ENCODE measurements at places on chromosomes 5 and 9.

- no peak for DNase-seq
Measured at GRCh38 chr5:115471345-115472063, 73.1 kb downstream of the FEM1C start.

DNA sequence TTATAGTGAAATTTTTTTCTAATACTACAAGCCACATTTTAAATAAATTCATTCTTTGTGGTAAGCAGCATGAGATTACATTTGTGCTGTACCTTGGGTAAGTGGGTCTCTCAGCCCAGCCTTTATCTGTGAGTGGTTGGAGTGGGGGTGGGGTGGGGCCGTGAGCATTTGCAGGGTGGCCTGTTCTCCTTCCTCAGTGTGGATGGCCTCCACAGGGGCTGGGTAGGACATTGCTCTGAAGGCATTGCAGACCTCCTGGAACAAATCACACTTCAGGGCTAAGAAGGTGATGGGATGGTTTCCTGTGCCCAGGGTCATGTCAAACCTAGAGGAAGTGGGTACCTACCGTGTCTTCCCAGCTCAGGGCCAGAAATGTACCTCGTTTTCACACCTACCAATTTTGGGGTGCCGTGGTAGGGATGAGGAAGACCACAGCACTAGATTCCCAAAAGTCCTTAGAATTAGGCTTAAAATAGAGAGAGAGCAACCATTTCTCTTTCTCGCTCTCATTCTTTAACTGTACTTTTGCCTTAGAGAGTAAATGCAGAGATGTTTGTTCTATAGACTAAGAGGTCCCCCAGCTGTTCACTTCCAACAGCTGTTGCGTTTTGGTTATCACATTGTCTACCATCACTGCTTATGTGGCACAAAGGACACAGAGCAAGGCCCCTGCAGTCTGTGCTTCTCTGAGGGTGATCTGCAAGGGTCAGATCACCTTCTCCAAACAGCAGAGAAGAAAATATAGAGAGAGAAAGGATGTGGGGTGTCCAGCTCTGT, 83.4 kb upstream of the CTSL start:
- no peak for DNase-seq

DNA sequence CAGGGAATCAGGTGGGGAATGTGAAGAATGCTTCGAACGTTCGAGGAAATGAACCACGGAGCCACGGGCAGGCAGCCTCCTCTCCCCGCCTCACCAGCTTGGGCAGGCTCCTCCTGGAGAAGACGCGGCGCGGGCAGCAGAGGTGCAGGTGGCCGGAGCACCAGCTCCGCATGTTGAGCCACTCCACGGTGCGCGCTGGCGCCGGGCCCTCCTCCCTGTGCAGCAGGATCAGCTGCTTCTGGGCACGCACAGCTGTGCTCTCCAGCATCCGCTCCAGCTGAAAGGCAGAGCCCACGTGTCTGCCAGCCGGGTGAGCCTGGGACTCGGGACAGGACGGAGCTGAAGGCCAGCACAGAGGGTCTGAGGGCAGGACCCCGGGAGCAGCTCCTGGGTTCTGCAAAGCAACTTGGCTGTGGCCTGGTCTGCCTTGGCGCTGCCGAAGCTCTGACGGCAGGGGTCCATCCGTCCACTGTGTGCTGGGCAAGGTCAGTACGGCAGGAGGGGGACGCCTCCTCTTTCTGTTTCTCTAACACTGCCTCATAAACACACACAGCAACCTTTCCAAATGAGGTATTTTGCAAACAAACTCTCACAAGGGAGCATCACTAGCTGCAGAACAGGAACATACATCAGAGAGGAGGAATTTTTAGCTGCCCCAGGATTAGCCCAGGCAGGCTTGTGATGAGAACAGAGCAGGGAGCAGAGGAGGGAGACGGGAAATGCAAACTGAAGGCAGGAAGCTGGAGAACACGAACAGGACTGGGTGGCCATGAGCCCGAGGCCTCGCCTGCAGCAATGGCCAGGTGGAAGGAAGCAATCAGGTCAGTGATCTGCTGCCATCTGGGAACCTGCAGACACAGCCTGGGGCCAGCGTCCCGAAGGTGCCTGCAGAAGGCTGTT, 20.1 kb upstream of the NSMF start:
- DNase-seq = no peak

GRCh38 chr9:11206925-11207324, 594.1 kb upstream of the PTPRD start:
- DNase-seq = no peak

DNA sequence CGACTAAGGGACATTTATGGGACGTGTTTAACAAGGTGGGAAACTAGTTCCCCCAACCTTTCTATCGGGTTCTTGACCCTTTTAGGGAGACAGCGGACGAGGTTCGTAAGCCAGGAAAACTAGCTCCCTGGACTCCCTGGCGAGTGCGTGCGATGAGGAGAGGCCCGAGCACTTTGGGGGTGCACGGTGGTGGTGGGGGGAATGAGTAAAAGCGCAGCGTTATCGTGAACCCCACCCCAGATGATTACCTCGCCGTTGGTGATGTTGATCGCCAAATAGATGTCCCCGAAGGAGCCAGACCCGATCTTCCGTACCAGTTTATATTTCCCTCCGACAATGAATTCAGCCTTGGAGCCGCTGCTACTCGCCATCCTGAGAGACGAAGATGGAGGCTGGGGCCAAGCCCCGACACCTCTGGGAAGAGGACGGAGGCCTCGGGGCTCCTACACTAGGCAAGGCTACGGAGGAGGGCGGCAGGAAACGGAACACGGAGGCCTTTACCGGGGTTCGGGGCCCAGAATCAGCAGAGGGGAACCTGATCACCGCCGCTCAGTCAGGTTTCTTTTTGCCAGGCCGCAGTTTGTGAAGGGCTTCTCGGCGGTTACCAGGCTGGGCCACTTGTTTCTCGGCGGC, 529 bp downstream of the CSNK1A1 start:
- DNase-seq = peak; percentile 31

- DNase-seq = no peak
Measured at GRCh38 chr5:34599471-34600117, 56.5 kb upstream of the RAI14 start.

DNA sequence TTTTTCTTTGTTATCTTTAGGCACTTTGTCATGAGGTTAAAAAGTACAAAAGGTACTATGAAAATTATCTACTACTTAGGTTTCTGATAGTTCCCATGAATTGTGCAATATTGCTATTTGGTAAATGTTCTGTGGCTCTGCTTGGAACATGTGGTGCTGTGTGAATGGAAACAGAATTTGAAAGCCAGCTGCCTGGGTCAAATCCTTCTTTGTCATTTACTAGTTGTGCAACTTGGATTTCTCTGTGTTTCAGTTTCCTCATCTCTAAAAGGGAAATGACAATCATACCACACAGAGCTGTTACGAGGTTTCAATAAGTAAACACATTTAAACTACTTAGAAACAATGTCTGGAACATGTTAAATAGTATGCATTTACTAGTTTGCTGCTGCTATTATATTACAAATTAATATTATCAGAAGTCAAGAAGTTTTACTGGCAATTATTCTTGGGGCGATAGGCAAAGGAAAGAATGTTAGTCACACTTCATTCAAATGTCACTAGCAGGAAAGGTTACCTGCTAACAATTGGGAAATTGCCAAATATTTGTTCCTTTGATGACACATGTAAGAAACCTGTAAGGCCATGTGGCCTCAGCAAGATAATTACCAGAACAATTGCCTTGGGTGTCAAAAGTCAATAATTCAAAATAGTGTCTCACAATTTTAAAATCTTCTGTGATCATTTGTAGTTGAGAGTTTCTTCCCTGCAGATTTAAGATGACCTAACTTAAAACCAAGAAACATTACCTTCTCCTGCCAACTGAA, 184.8 kb downstream of the KIAA0825 start:
- peak; percentile 1 for DNase-seq

DNA sequence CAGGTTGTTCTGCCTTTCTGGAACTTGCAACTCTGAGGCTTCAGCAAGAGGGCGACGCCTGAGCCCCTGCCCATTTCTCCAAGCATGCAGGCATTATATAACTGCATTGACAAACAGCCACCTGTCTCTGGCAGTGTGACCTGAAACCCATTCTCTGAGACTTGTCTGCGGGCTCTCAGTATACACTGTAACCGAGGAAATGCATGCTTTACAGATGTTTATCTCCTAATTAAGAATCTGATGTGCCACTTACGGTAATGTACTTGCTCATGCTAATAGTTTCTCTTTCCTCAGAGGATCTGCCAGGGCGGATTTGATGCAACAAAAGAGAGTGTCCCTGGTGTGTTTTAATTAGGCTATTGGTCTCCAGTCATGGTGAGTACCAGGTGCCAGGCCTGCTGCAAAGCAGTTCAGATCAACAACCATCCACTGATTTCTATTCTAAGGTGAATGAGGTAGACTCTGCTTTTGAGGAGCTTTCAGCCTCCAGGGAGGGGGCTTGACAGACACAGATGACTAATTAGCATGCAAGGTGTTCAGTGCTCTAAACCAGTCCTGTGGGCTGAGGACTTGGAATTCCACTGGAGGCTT, 593.7 kb upstream of the KLF4 start:
- DNase-seq = peak; percentile 41

GRCh38 chr5:32489791-32490562, 45.4 kb upstream of the ZFR start:
- peak; percentile 95 for DNase-seq

GRCh38 chr9:34701023-34701768, 8.7 kb downstream of the CCL21 start:
- peak; percentile 82 for DNase-seq

- no peak for DNase-seq
Measured at GRCh38 chr5:149237662-149238061, 34.0 kb upstream of the AFAP1L1 start.

DNA sequence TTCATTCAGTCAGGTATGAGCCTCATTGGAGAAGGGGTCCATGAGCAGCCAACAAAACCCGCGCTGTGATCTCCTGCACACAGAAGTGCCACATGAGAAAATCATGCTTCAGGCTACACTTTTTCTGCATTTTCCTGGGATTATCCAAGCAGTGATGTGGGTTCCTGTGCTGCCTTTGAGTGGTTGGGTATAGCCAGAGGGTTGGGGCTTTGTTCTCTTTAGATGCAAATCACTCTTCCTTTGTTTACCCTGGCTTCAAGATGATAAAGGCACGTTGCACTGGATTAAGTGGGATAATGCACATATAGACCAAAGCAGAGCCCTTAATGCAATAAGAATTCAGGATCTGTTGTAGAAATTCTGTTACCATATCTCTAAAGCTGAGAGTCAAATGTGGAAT, 18.7 kb downstream of the ECM2 start:
- DNase-seq = no peak

- DNase-seq = no peak
Measured at GRCh38 chr9:84744726-84745125, 75.2 kb downstream of the NTRK2 start.

DNA sequence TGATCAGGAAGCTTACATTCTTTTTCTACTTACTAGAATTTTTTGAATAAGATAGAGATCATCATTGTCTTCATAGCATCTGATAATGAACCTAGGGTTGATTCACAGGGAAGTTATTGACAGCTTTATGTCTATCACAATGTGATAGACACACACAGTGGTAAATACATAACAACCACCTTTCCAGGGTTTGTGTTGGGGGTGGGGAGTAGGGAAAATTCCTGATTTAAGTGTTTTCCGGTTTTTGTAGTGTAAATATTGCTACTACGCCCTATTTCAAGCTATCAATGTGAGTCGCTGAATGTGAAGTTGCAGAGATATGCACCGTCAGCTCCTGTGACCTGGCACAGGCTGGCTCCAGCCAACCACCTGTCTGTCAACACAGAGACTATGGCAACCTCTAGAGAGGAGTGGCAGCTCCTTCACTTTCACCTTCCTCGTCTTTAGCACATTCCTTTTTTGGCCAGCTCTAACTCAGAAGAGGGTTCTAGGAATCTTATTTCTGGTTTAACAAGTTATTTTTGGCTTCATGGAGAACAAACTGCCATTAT, 224.9 kb downstream of the MAT2B start:
- DNase-seq = no peak

- DNase-seq = no peak
Measured at GRCh38 chr9:117233016-117233415, 181.8 kb downstream of the ASTN2 start.

- DNase-seq = no peak
Measured at GRCh38 chr5:179978792-179979191, 71.1 kb upstream of the TBC1D9B start.

DNA sequence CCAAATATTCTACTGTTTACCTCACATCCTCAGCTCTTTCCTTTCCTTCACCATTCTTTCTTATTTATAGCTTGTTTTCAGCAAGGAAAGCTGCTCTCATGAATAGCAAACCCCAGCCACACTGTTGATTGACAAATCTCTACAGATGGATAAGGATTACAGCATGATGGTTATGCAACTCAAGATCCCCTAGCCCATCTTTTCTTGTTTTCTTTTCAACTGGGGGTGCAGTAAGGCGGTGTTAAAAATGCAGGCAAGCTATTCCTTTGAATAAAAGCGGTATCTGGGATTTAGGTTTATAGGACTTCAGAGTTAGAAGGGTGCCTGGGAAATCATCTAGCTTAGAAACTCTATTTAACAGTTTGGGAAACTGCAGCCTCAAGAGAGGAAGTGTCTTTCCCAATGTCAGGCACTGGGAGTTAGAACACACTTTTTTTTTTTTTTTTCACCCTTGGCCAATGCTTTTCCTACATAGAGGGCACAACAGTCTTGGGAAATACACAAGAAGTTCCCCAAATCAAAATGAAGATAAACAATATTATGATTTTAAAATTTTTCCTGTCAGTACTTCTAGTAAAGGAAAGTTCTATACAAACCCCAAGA, 2.6 kb downstream of the SPARC start:
- no peak for DNase-seq

GRCh38 chr5:175842951-175843793, 28.2 kb upstream of the CPLX2 start:
- DNase-seq = no peak

DNA sequence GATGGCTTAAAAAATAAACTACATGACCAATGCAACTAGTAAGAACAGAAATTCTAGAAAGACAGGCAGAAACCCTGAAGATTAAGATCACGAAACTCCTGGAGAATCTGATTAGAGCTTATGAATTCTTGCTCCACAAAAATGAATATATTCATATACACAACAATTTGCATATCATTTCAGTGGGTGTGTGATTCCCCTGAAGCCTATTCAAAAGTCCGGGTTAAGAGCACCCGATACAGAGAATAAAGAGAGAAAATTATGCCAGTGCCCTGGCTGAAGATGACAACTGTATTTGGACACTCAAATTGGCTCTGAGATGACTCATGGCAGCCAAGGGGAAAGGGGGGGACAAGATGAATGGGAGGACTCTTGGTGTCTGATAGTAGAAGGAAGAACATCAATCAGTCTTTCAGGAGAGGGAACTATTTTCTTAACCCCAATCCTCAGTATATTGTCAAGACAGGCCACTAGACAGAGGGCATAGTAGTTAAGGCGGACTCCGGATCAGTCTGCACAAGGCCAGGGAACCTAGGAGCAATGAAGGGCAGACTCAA, 6.0 kb downstream of the TMOD1 start:
- no peak for DNase-seq

- DNase-seq = no peak
Measured at GRCh38 chr5:174617285-174617684, 107.1 kb upstream of the MSX2 start.

GRCh38 chr9:21993007-21993406, 1.2 kb downstream of the CDKN2A start:
- DNase-seq = no peak

Measured in NCI-H345 (cell line).